GM04503 (cell line): ENCODE measurements at places on chromosomes 7 and 10.

DNA sequence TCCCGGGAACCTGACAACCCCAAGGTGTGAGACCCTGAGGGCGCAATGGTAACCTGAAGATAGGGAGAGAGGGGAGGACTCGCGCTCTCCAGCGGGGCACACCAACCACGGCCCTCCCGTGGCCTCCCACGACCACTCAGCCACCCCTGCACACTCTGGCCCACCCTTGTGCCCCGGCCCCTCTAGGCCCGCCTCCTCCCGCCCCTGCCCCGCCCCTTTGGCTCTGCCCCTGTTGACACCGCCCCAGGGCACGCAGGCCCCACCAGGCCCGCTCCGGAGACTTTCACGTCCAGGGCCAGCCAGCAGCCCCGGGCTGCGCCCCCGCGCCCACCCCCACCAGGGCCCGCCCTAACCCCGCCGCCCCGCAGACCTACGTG is 10.9 kb downstream of the ATG9B start:
- no peak for DNase-seq

- no peak for DNase-seq
Measured at GRCh38 chr7:73521636-73522104, 423 bp downstream of the BAZ1B start.

DNA sequence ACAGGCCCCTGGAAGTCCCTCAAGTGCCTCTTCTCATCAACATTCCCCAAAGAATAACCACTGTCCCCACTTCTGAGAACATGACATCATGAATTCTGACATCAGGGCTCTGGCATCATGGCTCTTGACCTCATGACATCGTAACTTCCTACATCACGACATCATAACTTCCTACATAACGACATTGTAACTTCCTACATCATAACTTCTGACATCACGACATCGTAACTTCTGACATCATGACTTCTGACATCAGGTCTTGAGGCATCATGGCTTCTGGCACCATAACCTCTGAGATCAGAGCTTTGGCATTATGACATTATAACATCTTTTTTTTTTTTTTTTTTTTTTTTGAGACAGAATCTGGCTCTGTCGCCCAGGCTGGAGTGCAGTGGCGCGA is 66.7 kb upstream of the FAM20C start:
- DNase-seq, result no peak

DNA sequence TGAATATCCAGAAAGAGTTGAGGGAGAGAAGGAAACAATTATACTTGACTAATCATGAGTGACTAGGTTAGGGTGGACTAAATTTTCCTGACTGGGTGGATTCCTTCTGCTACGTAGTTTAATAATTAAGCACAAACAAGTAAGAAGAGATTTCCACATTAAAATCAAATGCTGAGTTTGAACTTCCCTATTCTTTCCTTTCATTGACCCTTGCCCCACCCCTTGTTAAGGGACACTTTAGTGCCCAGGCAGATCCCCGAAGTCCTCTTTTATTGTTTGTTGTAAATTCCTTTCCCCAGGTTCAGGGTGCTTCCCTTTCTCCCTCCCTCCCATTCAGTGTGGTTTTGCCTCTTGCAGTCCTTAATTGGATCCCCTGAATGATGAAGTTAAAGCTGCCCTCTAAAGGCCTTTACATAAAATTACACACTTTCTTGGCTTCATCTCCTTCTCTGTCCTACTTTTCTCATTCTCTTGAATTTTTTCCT is 8.8 kb upstream of the SPAM1 start:
- DNase-seq, result no peak

DNA sequence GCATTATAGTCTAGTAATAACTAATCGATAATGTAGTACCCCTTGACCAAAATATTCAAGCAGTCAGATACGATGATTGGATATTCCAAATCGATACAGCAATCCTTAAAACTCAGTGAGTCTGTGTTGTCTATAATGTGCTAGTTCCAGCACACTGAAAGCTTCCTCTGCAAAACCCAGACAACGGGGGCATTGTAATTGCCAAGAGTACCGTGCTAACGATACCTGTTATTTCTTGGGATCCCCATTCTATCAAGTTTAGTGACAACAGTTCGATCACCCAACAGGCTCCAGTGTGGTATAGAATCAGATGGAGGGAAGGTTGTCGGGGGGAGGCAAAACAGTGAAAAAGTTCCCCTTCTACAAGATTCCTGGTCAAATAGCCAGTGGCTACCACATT is 865 bp downstream of the ZNF438 start:
- no peak for DNase-seq

DNA sequence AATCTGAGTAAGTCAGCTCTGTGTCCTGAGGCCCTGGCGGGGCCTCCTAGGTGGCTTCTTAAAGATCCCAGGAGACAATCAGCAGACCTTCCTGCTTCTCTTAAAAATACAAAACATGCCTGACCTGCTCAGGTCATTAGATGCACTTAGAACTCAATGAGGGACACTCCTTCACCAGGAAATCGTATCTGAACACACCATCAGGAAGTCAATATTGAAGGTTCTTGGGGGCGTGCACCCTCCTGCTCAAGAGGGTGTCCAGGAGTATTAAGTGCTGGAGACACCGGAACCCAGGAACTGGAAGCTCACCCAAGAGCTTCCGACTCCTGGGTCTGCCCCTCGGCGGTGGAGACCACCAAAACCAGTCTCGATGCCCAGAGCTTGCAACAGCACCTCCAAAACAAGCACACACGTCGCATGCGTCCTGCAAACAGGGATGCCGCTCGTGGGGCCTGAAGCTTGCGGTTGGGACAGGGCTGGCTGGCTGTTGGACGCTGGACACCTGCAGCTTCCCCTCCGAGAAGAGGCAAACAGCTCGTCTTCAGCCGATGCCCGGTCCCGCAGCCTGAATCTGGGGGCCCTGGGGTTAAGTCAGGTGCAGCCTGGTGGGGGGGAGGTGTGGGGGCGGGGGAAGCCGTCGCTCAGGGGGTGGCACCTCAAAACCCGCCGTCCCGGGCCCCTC is 803 bp downstream of the RAPGEF5 start:
- no peak for DNase-seq

- no peak for DNase-seq
Measured at GRCh38 chr7:78039790-78040776, 241.5 kb downstream of the PHTF2 start.

DNA sequence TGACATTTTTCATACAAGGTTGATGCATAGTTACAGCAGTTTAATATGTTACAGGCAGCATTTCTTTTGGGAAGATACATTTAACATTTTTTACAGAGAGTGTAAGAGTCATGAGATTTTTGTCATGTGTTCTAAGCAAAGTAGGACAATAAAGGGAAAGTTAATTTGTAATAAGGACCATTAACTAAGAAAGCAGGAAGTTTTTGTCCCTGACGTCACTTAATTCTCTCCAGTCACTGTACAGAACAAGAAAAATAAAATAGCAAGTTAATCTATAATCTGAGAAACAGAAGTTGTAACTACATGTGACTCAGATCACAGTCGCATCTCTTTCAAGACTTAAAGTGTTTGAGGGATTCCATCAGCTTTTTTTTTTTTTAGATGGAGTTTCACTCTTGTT is 49.5 kb upstream of the CAPZA2 start:
- DNase-seq, result no peak

DNA sequence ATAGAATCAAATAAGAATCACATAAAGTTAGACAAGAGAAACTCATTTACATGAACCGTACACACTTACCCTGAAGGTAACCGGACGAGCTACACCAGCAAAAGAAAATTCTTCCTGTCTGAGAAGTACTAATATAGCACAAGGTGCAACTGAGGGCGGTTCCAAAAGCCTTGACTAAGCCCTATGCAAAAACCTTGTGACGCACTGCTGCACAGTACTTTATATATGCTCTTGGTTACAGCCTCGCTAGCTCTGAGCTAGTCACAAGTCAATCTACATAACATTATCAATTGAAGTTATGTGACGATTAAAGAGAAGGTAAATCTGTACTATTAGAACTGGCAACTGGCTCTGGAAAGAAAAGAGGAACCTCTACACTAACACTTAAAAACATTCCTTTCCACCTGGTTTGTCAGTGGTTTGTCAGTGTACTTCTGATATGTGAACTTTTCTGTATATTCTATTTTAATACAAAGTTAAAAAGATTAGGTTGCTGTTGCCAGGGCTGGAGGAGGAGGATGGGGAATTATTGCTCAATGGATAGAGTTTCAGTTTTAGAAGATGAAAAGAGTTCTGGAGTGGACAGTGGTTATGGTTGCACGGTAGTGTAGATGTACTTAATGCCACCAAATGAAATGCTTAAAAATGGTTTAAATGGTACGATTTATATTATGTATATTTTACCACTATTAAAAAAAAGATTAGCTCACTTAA is 21.6 kb downstream of the NT5C3A start:
- no peak for DNase-seq

GRCh38 chr10:65194126-65194525 is 1672.9 kb downstream of the REEP3 start:
- DNase-seq, result no peak

DNA sequence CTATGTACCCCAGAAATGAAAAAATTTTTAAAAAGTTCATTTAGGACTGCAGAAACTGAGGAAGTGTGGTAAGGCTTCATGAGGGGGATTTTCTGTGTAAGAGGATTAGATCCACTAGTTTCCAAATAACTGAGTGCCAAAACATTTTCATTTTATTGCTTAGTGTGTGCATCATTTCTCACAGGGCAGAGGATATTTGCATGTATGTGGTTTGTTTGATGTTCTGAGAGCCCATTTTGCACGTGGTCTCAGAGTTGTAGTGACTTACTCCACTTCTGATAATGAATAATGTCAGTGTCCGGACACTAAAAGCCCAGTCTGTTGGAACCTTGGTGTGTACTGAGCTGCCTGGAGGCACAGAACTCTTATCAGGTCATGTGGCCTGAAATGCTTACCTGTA is 299.9 kb downstream of the AUTS2 start:
- DNase-seq, result no peak

DNA sequence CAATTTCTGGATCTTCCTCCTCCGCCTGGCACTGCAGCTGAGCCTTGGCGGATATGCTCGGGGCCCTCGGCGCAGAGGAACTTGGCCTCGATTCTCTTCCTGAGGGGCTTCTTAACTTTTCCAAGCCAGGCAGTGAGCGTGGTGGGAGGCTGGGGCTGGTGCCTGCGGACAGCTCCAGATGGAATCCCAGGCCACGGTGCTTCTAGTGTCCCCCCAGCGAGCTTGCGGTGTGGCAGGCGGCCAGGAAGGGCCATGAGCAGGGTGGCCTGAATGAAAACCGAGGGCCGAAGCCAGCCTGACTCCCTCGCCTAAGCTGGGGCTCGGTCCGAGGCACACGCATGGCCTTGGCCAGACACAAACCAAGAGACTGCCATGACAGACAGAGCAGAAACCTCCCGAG is 31.3 kb downstream of the RCC1L start:
- no peak for DNase-seq

DNA sequence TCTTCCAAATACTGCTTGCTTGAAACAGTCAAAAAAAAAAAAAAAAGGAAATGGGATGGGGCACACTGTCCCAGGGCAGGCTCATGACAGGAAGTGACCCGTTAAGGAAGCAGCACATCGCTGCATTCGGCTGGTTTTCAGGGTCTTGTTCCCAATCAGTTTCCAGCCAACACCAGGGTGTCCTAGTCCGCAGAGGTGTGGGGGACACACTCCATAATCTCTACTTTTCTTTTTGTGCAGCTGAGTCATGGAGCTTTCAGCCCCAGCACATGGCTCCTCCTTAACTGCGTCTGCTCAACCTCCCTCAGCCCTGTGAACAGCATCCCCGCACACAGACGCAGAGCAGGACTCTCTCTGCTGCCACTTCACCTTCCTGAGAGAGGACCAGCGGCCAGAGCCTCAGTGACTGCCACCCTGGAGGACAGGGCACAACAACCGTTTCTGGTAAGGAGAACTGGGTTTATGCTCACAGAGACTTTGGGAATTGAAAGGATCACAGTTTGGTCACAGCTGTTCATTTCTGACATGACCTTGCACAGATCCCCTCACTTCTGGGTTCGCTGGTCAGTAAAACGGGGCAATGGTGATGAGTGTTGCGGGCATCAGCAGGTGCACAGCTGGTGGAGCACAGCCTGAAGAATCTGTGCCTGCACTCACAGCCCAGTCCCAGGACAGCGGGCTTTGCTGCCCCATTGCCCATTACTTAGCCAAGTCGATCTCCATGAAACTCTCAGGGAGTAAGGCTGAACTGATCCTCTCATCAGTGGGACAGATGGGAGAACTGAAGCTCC is at the start of gene GIMAP5:
TSS of gene GIMAP5 (plus strand) at position 154 of the 791 bp plus-strand sequence. CDS start 3,467 bp downstream, outside the sequence.
- DNase-seq, result no peak

- DNase-seq, result no peak
Measured at GRCh38 chr10:97074256-97075145, 111.3 kb downstream of the SLIT1 start.
